ENCODE measurements at places on chromosomes 12 and 14. TPM values are rescaled to one million over a fixed set of nuclear protein-coding genes. Genes with fewer than 3 reads are reported as not detected.

Gene ASCL1
- total RNA-seq: not detected

Gene PACS2
- 144 TPM for total RNA-seq

Gene DCN
- total RNA-seq: 0.92 TPM

Gene GUCY2C
- total RNA-seq: not detected

Gene IGF1
- 1.4 TPM for total RNA-seq

Gene TMED10
- 206 TPM for total RNA-seq

Gene HDAC7
- 43.3 TPM for total RNA-seq

Gene SLC2A3
- 251 TPM for total RNA-seq

GRCh38 chr12:120141336-120141735 lies 24.8 kb upstream of the RAB35 start:
- DNase-seq: no peak

DNA sequence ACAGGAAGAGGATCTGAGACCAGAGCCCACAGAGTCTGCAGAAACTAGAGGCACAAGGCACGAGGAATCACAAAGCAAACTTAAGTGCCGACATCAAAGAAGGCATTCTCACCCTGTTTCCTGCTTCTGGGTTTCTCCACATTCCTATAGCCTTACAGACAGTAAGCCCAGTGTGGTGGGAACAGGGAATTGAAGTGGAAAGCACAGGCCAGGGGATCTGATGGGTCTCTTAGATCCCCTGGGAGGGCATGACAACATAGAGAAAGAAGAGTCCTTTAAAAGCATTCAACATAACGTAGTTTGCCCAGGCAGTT lies 75.6 kb upstream of the FRMD6 start:
- DNase-seq: peak; percentile 37

DNA sequence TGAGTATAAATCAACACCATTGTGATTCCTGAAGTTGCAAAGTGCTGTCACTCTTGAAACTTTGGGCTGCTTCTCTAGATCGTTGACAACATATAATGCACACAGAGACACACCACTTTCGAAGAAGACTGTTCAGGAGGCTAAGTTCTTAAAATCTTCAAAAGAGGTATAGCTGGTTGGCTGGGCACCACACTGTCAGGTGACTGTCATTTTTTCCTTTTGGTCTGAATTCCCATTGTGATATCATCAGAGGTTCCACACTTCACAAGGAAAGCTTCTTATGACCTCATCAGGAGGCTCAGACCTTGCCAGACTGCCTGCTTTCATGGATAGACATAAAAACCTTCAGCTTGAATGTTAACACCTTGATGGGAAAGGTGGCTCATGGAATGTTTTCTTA lies at the start of the genes CAPZA3 and PLCZ1:
Gene CAPZA3 (plus strand): TSS at position 301 of the 400 bp plus-strand sequence. CDS start 150 bp downstream, outside the sequence.
Gene PLCZ1 (minus strand): TSS at position 194 of the 400 bp plus-strand sequence. CDS start 641 bp downstream, outside the sequence.
- no peak for DNase-seq

DNA sequence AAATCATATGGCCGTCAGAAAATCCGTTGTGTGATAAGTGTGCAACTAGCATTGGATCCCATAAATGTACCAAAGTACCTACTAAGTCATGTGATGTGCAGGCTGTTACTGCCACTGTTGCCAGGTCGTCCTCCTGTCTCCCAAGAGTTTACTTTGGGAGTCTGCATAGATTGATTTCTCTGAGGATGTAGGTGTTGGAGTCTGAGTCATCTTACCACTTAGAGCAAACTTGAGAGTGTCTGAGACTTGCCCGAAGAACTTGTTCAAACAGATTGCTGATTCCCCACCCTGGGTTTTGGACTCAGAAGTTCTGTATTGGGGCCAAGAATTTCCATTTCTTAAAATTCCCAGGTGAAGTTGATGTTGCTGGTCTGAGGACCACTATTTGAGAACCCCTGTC lies 11.4 kb downstream of the TMX1 start:
- DNase-seq: no peak

GRCh38 chr12:115946092-115946491 lies 331.4 kb downstream of the MED13L start:
- DNase-seq: no peak

DNA sequence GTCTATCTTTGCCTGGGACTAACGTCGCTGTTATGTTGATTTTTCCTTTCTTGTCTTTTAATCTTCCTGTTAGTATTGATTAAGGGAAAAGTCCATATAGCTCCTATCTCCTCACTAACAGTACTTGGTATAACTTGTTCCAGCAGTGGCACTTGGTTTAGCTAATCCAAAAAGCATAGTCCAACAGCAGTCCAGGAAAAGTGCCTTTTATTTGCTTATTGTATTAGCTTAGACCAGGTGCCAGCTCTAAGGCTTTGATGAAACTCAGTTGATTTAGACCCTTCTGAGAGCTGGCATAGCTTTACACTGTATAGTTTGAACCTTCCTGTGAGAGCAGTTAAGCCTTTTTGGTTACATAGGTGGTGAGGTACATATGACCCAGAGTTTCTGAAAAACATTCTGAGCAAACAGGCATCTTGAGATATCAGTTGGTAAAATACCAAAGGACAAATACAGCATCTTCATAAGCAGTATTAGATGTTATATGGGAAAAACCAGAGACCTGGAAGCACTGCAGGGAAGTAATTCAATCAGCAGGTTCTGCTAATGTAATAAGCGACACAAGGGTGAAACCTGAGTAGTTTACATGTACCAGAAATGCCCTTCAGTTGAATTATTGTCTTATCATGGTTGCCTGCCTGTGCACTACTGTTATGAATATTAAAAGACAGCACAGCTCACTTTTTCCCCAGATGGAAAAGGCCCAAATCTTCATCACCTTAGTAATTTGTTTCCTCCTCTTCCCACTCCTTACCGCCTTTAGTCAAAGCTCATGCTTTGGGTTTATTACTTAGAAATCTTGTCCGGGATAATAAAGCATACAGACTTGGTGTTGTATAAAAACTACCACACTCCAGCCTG lies 13.0 kb downstream of the PELI2 start:
- DNase-seq: no peak

- no peak for DNase-seq
Observed at GRCh38 chr14:85873006-85873405, 343.1 kb downstream of the FLRT2 start.

DNA sequence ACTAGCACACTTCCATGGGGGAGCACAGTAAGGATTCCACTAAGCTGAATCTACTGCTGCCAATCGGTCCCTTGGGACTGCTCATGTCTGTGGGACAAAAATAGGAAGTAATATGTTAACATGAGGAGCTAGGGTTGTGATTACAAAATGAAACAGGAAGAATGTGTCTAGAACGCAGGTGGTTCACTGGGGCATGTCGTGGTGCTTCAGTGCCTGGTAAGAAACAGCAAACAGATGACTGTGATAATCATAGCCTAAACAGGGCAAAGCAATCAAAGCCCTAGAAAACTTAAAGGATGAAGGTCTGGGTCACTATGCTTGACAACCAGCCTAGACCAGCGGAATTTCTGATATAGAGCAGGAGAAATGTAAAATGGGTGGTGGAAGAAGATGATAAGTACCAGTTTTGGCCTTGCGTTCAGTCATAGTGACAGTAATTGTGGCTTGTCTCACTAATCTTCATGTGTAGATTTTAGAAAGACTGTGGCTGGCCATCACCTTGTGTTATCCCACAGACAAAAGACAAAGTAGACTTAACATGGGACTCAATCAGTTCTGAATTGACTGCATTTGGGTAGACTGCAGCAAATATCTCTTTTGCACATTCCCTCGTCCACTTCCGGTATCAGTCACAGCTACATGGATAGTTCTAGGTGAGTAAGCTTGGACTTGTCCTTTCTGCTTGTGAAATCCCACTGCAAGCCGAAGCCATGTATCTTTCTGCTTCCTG lies 51.4 kb downstream of the WASHC3 start:
- DNase-seq: no peak

DNA sequence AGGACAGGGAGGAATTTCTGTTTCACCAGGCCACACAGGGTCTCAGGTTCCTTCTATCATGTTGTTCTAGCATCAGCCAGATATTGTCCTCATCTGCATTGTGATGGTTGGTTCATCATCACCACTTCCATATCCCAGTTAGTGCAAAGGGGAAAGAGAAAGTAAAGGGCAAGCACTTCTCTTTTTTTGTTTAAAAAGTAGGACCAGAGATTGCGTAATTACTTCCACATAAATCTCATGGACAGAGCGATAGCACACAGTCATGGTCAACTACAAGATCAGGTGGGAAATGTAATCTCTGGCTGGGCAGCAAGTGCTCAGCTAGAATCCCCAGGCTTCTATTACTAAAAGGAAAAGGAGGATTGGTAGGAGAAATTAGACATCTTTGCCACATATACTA lies 155.1 kb downstream of the KIF21A start:
- no peak for DNase-seq

GRCh38 chr14:51682411-51682810 lies 30.7 kb downstream of the FRMD6 start:
- no peak for DNase-seq

DNA sequence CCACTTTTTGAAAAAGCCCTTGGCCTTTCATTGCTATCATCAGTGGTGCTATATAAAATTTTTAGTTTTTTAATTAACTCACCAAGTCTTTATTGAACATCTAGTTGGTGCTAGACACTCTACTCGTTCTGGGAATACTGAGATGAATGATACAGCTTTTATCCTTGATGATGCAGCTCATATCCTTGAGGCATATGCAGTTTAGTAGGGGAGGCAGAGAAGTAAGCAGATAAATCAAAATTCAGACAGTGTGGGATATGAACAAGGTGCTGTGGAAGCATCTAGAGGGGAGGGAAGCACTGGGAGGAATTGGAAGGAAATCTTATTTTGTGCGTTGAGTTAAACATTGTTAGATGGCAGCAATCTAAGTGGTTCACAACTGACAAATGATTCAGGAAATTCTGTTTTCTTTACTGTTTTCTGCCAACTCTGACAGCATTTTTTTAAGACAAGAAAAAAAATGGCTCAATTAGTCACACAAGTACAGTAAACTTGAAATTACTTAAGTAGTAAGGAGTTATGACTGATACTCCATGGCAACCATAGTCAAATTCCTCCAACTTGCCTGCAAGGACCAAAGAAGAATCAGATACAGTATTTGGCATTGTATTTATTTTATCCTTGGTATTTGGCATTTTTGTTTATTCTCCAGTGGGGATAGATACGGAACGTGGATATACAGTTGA lies 119.2 kb downstream of the TMTC2 start:
- peak; percentile 38 for DNase-seq

- no peak for DNase-seq
Observed at GRCh38 chr14:88568196-88568595, 5.4 kb downstream of the ZC3H14 start.

DNA sequence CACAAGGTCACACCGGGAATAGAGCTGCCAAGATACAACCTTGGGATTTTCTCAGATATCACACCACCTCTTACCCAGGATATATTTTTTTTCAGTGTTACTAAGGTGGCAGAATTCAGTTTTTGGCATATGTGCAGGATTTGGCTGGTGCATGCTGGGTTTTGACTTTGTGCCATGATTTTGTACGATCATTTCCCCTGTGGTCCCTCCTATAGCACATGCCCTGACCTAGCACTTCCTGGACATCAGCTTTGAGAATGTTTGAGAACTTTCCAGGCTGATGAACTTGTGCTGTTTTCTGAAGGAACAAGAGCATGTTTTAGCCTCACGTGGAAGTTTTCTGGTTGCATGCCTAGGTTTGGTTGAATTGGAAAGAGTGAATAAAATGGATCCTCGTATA lies 11.0 kb upstream of the TBPL2 start:
- no peak for DNase-seq

DNA sequence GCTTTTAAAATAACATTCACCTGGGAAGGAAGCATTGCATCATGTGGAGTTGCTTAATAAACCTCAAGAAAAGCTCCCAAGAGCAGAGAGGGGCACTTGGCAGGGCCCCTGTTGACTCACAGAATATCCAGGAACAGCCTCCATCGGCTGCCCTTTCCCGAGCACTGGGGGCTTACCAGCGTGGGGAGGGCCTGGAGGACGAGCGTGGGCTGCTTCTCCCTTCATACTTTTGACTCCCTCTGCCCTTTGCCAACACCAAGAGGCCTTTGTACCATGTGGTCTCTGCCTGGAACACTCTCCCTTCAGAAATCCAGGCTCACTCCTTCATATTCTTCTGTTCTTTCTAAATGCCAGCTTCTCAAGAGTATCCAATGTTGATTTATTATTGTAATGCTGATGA lies 492.1 kb upstream of the TMEM132C start:
- no peak for DNase-seq

DNA sequence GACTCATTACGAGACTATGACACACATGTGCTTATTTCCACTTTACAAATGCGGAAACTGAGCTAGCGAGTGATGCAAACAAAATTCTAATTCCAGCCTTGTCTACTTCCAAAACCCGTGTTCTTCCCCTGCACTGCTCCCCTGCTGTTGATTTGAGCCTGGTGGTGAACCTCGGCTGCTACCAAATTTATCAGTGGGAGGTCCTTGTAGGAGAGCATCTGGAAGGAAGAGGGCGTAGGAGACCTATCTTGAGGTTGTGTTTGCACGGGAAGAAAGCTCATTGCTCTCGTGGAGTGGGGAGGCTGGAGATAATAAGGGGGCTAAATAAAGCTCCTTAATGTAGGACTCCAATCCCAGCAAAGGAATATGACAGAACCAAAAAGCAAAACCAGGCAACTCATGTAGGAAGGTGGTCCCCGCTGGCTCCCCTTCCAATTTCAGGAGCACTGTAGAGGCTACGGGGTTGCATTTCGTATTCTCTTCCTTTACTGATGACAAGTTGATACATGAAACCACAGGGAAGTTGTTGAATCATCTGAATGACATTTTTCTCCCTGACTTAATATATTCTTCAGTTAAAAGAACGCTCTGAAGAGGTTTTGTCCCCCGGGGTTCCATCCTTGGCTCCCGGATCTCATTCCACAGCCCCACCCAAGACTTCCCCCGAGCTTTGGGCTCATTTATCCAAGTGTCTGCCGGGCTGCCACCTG lies 52.6 kb downstream of the FZD10 start:
- no peak for DNase-seq

DNA sequence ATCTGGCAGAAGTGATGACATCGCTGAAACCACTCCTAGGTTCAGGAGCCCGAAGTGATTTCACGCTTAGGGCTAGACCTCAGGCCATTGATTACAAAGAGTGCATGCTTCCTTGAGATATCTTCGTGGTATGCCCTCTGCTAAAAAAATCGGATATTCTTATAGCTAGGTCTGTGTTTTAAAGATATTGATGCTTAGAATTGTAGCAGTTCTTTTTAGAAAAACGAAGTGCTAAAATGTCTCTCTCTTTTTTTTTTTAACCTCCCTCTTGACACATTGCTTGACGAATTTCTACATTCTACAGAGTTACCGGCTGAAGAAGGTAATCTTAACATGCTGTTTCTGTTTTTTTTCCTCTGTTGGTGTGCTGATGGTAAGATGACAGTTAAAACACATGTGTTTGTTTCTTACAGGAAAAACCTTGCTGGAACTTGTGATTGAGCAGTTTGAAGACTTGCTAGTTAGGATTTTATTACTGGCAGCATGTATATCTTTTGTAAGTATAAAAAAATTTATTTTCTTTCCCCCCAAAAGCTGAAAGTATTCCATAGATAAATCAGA lies 1.3 kb downstream of the ATP2A2 start:
- no peak for DNase-seq

Measured in cardiac muscle cell (in vitro differentiated cells and primary cell).